ENCODE measurements at places on chromosomes 1 and 21. TPM values are rescaled to one million over a fixed set of nuclear protein-coding genes. Genes with fewer than 3 reads are reported as not detected.

Gene CRB1
- total RNA-seq: 0.09 TPM

Gene AMY1C
- total RNA-seq: not detected

Gene BMP8B
- 0.68 TPM for total RNA-seq

Gene MAN1C1
- 20.9 TPM for total RNA-seq

Gene CLEC20A
- not detected for total RNA-seq

Gene CRTC2
- 104 TPM for total RNA-seq
